ENCODE measurements at places on chromosomes 2 and 18.
A peak's percentile ranks its signal among the peaks of the same experiment; 100 is the strongest.

DNA sequence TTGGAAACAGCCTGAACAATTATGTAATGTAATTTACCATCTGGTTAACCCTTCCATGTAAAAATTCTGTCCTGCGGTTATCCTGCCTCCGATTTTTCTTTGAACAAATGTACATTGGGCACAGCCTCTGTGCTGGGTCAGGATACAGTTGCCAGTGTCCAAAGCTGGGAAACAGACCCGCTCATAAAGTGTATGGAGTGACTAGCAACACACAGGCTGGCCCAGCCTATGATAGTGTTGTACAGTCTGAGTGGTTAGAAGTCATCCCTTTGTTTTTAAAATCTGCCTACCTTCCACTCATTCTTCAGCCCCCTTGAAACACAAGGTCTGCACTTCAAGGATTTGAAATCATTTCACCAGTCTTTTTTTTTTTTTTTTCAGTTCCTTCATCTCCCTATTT, 50.1 kb downstream of the FEZ2 start:
- peaks cover 13% of the 10 kb centered on the region for H3K4me1 ChIP-seq
- no peak for DNase-seq
- H3K27ac ChIP-seq, result no peak overlapping the region

DNA sequence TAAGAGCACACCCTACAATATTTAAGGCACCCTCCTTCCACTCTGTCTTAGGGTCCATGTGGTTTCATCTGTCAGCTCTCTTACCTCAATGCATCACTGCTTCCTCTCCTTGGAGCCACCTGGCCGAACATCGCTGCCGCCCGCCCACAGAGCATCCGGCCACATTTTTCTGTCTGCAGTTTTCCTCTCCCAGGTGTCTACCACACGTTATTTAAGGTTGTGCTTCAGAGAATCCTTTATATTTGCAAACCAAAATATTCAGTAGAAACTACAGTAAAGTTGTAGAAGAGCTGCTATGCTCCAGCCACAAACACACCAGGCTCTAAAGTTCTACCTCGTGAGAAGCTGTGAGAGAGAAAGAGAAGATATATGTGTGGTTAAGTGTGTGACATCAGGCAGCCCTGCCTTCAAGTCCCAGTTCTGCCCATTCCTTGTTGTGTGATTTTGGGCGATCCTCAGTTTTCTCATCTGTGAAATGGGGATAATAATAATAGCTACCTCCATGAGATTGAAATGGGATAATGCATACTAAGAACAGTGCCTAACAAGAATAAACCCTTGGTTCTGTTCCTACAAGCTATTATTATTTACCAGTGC, 4.9 kb upstream of the STK17B start:
- no peaks in the 10 kb centered on the region for H3K36me3 ChIP-seq
- peaks cover 69% of the 10 kb centered on the region for H3K4me1 ChIP-seq
- H3K27ac ChIP-seq, result peak overlapping the region; percentile 85
- peak overlapping the region; percentile 71 for H3K4me3 ChIP-seq

GRCh38 chr18:12011199-12011956, 30.1 kb downstream of the IMPA2 start:
- peaks cover 12% of the 10 kb centered on the region for H3K36me3 ChIP-seq
- no peak overlapping the region for H3K4me3 ChIP-seq
- H3K27ac ChIP-seq, result no peak overlapping the region
- no peaks in the 10 kb centered on the region for H3K27me3 ChIP-seq
- DNase-seq, result no peak

- H3K27ac ChIP-seq, result no peak overlapping the region
- H3K36me3 ChIP-seq, result no peaks in the 10 kb centered on the region
- no peak overlapping the region for H3K4me3 ChIP-seq
- no peak for DNase-seq
- H3K4me1 ChIP-seq, result no peaks in the 10 kb centered on the region
Measured at GRCh38 chr2:225824748-225825449, 425.4 kb downstream of the NYAP2 start.

DNA sequence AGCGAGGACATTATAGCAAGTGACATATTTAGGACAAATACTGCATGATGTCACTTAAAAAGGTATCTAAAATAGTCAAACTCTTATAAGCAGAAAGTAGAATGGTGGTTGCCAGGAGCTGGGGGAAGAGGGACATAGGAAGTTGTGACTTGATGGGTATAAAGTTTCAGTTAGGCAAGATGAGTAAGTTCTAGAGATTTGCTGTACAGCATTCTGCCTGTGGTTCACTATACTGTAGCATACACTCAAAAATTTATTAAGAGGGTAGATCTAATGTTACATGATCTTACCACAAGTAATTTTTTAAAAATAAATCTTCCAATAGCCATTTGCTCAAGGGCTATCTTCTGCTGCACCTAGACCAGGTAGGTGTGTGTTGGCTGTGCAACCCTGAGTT, 78.1 kb upstream of the NPAS2 start:
- H3K27ac ChIP-seq, result no peak overlapping the region
- DNase-seq, result no peak
- peaks cover 10% of the 10 kb centered on the region for H3K4me1 ChIP-seq
- H3K36me3 ChIP-seq, result no peaks in the 10 kb centered on the region

DNA sequence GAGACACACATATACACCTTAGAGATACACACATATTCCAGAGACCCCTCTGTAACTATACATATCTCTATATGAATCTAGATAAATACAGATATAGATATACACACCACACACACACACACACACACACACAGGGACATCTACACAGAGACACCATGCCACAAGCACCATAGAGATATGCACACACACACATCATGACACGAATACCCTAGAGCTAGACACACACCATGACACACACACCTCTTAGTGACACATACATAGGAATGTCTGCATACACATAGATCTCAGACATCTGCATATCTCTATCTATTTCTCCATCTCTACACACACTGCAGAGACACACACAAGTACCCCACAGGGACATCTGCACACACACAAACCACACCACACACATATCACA, 270.0 kb downstream of the CYRIA start:
- no peaks in the 10 kb centered on the region for H3K4me1 ChIP-seq
- no peak overlapping the region for H3K27ac ChIP-seq
- H3K36me3 ChIP-seq, result no peaks in the 10 kb centered on the region

- no peak overlapping the region for H3K27ac ChIP-seq
- H3K27me3 ChIP-seq, result no peaks in the 10 kb centered on the region
- no peaks in the 10 kb centered on the region for H3K4me1 ChIP-seq
- no peak for DNase-seq
- no peaks in the 10 kb centered on the region for H3K36me3 ChIP-seq
Measured at GRCh38 chr2:67083951-67084350, 313.2 kb upstream of the ETAA1 start.

DNA sequence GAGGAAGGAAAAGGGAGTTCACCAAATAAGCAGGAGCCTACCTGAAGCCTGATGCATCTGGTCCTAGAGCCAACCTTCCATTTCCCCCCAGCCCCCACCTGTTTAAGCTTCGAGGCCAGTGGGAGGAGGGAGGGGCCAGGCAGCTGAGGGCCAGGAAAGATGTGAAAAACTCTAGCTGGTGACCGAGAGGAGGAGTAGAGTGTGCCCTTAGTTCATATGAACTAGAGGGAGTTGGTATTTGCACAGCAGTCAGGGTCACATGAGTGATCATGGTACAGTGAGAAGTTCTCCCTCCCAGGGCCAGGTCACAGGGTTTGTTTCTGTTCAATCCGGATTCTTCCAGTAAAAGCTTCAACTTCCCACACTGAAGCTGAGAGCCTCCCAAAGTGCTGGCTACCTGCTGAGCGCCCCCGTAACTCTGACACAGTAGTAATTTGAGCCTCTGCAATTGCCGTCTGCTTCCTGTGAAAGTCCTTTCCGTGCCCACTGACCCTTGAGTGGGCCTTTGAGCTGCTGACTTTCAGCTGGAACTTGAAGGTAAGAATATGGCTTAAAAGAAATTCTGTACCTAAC, at the start of gene SULT1C2:
SULT1C2 (plus strand) TSS at position 362 of the 573 bp plus-strand sequence. CDS start 4,773 bp downstream, outside the sequence.
- H3K36me3 ChIP-seq, result no peaks in the 10 kb centered on the region
- H3K4me3 ChIP-seq, result no peak within 1 kb of the TSS
- H3K27ac ChIP-seq, result no peak within 1 kb of the TSS
- H3K4me1 ChIP-seq, result no peaks in the 10 kb centered on the region
- DNase-seq, result no peak
- H3K27me3 ChIP-seq, result peaks cover 11% of the 10 kb centered on the region

DNA sequence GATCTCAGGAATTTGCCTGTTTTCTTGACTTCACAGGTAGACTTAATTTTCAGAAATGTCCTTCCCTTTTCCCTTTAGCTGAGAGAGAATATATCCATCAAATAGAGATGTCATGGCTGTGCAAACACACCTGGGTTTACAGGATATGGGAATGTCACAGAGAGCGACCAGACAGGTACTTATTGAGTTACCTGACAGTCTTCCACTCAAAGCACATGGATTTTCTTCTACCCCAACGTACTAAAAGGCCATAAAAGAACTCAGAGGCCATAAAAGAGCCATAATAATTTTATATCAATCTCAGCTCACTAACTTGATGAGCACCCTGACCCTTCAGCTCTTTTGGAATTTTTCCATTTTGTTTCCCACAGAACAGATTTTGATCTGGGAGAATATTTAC, 5.3 kb upstream of the DTNA start:
- no peak overlapping the region for H3K27ac ChIP-seq
- no peak overlapping the region for H3K4me3 ChIP-seq
- H3K36me3 ChIP-seq, result no peaks in the 10 kb centered on the region
- H3K27me3 ChIP-seq, result peaks cover 6% of the 10 kb centered on the region
- DNase-seq, result no peak

- no peaks in the 10 kb centered on the region for H3K27me3 ChIP-seq
- no peak overlapping the region for H3K27ac ChIP-seq
- H3K4me3 ChIP-seq, result no peak overlapping the region
- H3K4me1 ChIP-seq, result no peaks in the 10 kb centered on the region
Measured at GRCh38 chr2:231597014-231597611, 4.4 kb downstream of the TEX44 start.

- no peaks in the 10 kb centered on the region for H3K4me1 ChIP-seq
- H3K27ac ChIP-seq, result no peak overlapping the region
- no peaks in the 10 kb centered on the region for H3K36me3 ChIP-seq
- DNase-seq, result no peak
Measured at GRCh38 chr2:38176619-38177021, 100.7 kb upstream of the CYP1B1 start.

DNA sequence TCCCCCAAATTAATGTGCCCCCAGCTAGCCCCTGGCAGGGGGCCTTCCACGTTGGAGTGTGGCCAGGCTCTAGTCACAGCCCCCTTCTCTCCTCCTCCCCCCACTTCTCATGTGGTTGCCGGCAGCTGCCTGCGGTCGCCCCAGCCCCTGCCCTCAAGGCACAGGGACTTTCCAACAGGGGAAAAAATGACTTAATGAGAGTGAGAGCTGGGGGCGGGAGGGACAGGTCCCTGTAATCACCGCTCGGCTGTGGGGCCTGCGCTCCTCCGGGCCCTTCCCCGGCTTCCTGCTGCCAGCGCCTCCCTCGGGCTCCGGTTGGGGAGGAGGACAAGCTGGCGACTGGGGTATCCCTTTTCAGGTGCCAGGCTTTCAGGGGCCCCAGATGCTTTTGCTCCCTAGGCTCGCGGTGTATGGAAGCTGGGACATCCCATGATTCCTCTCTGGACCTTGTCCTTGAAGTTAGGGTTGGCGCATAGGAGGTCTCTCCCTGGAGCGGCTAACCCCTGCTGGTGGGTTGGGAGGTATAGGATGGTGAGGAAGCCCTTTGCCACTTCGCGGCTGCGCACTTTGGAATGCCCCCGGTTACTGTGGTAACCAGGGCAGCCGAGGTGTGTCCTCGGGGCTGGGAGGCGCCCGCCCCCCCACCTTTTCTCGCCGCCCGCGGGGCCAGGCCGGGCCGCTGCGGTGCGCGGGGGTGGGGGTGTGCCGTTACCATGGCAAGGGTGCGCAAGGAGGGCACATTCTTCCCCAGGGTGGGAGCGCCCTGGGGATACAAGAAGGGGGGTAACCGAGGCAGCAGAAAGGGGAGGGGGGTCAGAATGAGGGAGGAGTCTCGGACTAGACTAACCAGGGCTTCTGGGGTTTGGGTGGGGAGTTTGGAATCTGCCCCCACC, 16.1 kb downstream of the WNT10A start:
- peak overlapping the region; percentile 53 for H3K4me3 ChIP-seq
- peak; percentile 94 for DNase-seq
- H3K36me3 ChIP-seq, result peaks cover 2% of the 10 kb centered on the region
- peak overlapping the region; percentile 92 for H3K27ac ChIP-seq
- H3K27me3 ChIP-seq, result peaks cover 20% of the 10 kb centered on the region
- peaks cover 54% of the 10 kb centered on the region for H3K4me1 ChIP-seq

DNA sequence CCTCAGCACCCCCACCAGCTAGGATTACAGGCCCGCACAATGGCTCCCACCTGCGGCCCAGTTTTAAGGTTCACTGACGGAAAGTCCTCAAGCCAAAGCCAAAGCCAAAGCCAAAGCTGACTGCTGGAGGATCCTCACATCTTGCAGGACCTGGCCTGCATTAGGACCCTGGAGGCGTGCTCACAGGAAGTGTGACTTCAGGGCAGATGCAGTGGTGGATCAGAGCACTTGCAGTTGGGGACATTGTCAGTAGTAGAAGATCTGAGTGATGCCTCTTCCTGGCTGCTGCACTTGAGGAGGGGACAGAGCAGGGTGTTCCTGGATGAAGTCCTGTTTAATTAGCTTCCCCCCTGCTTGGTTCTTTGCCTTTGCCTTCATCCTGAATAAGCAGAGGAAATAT, 69.0 kb upstream of the ALPP start:
- H3K4me3 ChIP-seq, result no peak overlapping the region
- no peaks in the 10 kb centered on the region for H3K27me3 ChIP-seq
- peak; percentile 68 for DNase-seq
- peaks cover 63% of the 10 kb centered on the region for H3K4me1 ChIP-seq

- H3K27ac ChIP-seq, result no peak overlapping the region
- peaks cover 7% of the 10 kb centered on the region for H3K27me3 ChIP-seq
- no peak overlapping the region for H3K4me3 ChIP-seq
Measured at GRCh38 chr2:238869293-238870124, 21.6 kb downstream of the TWIST2 start.

DNA sequence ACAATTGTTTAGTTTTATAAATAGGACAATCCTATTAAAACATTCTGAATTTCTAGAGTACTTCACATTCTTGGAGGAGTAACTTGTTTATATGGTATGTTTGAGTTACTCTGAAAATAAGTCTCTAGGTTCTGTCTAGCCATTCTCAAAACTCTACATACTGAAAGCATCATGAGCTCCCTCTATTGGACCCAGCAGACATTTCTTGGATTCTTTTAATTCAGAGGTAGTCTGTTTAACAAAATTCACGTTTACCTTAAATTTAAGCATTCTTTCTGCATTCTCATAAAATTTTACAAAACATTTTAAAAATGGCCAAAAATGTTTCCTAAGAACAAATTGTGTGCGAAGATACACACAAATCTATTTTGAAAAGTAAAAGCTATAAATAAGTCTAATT, 15.3 kb downstream of the SP9 start:
- H3K36me3 ChIP-seq, result peaks cover 20% of the 10 kb centered on the region
- H3K4me1 ChIP-seq, result peaks cover 2% of the 10 kb centered on the region
- H3K27ac ChIP-seq, result no peak overlapping the region
